ENCODE measurements at places on chromosomes 2 and 18.

DNA sequence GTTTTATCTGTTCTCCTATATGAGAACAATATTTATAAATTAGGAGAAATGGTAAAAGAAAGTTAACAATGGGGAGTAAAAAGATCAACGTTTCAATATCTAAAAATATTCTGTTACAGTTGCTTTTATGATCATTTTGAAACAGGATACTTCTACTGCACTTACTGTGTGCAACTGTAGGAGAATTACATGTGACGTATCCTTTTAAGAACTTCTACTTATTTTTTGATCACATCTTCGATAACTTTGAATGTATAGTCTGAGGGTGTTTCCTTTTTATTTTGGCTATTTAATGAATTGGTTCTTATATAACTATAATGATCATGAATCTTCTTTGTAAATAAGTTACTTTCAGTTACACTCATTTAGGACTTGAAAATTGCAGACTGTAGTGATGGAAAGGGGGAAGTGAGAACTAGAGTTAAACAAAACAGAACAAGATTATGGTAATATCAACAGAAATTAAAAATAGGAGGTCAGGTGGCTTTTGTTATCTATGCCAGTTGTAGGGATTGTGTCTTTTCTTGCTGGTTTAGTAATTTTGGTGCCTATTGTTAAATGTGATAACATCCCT, 109.9 kb downstream of the MSTN start:
- DNase-seq, result no peak

DNA sequence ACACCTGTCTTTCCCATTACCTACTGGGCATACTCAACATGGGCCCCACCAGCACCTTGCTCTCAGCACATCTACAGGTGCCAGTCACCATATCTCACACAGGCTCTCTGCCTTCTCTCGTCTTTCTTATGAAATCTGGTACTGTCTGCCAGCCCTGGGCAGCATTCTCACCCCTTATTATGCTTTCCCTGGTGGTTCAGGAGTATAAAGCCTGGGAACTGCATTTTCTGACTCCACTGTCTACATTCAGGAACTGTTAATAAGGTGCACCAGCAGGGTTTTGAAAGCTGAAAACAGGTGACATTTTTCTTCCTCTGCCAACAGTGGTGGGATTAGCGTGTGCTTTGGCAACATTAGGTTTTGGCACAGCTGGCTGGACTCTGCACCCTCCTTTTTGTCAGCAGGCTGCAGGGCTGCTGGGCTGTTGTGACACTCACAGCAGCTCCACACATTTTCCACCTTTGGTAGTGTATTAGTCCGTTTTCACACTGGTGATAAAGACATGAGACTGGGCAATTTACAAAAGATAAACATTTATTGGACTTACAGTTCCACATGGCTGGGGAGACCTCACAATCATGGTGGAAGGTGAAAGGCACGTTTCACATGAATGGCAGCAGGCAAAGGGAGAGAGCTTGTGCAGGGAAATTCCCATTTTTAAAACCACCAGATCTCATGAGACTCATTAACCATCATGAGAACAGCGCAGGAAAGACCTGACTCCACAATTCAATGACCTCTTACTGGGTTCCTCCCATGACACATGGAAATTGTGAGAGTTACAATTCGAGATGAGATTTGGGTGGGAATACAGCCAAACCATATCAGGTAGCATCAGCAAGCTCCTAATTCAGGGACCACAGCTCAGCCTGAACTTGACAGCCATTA, 343.1 kb upstream of the LYPD1 start:
- no peak for DNase-seq

GRCh38 chr2:86661333-86661732, 37.7 kb upstream of the RNF103 start:
- no peak for DNase-seq

GRCh38 chr18:80033181-80034067, 810 bp upstream of the RBFA start:
- DNase-seq, result no peak

DNA sequence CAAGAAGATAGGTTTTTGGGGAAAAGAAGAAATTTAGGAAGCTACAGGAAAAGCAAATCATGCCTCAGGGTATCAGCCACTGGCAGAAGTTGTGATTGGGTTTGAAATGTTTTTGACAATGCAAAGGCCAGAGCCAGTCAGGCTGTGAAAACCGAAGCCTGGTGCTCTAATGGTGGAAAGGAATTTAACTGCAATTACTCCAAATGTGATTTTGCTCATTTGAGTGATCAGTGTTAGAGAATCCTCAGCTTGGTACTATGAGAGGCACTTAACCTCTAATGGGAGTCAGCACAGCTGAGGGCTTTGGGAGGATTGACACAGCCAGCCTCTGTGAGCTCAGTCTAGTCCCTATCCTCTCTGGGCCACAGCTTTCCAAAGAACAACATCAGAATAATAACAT, 176.5 kb downstream of the LRRTM1 start:
- no peak for DNase-seq

- DNase-seq, result no peak
Measured at GRCh38 chr2:144132357-144132756, 387.6 kb downstream of the ZEB2 start.

DNA sequence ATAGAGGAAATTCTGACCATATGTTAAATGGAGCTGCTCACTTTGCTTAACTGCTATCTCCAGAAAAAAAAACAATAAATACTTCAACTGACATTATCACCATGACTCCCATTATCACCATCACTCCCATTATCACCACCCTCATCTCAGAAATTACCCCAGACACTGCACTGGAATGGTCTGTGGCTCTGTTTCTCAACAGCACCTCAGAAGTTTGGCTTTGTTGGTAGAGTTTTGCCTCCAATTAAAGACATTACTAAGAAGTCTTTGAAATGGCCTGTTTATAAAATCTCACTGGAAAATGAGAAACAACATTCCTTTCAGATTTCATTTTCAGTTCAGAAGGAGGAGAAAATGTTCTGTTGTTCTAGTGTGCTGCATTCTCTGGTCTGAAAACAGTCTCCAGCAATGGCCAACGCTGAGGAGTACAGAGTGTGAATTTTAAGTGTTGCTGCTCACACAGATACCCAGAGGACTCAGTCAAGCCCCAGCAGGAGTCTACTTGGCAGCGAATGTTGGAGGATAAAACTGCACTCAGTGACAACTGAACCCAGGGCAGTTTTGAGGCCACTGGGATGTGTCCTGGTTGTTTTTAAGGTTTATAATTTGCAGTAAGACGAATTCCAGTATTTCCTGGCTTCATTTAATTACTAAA, 364.5 kb upstream of the CDH2 start:
- DNase-seq, result no peak

GRCh38 chr2:203484266-203485112, 50.6 kb downstream of the RAPH1 start:
- DNase-seq, result no peak

GRCh38 chr18:8503248-8503647, 106.0 kb upstream of the RAB12 start:
- DNase-seq, result no peak

GRCh38 chr2:189783927-189784867, at the start of the genes ORMDL1 and PMS1:
Gene ORMDL1 (minus strand): TSS chr2:189784339. CDS start chr2:189782595, 1,744 bp downstream.
Gene PMS1 (plus strand): TSS chr2:189784450. CDS start chr2:189791810, 7,360 bp downstream.
- peak; percentile 96 for DNase-seq

- no peak for DNase-seq
Measured at GRCh38 chr18:60017371-60017770, 117.6 kb downstream of the PMAIP1 start.

DNA sequence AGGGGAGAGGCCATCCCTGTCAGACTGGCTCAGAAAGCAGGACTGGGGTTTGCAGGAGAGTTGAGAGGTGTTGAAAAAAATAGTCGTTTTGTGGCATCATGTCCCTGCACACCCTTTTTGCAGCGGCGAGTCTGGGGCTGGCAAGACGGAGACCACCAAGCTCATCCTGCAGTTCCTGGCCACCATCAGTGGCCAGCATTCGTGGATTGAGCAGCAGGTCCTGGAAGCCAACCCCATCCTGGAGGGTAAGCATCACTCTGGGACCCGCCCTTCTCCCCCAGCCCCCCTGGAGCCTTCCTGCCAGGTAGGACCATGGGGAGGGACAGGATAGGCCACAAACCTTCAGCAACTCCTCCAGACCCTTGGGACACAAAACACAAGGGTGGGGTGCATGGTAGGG, 34.2 kb downstream of the MYO7B start:
- no peak for DNase-seq

- DNase-seq, result no peak
Measured at GRCh38 chr2:55751966-55752365, 58.3 kb upstream of the PNPT1 start.

GRCh38 chr2:2178921-2179320, 152.2 kb downstream of the MYT1L start:
- DNase-seq, result no peak

GRCh38 chr2:205403244-205403825, 279.0 kb upstream of the NRP2 start:
- no peak for DNase-seq

- no peak for DNase-seq
Measured at GRCh38 chr18:45637546-45638327, 22.5 kb downstream of the SLC14A2 start.

DNA sequence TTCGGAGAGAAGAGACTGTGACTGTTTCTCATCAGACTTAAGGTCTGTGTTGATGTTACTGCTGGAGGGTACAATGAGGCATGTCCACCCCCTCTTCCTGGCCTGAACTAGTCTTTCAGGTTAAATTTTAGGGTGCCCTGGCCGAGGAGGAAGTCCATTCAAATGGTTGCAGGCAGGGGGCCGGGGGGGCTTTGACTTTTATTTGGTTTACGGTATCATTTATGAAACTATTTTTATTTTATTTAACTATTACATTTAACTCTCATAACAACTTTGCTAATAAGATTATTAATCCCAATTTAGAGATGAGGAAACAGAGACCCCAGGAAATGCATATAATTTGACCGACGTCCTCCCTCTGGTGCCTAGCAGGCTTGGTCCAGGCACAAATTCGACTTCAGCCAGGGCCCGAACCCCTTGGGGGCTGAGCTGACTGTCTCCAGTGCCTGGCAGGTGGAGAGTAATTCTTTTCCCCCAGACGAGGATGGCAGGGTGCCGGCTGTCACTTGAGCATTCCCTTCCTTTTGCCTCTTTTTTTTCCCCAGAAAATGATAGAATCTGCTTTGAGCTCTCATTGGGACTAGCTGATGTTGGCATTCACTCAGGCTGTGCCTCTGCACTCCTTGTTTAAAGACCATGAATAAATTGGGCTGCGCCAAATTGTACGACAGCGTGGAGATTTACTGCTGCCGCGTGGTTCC, 255.3 kb upstream of the SALL3 start:
- no peak for DNase-seq

DNA sequence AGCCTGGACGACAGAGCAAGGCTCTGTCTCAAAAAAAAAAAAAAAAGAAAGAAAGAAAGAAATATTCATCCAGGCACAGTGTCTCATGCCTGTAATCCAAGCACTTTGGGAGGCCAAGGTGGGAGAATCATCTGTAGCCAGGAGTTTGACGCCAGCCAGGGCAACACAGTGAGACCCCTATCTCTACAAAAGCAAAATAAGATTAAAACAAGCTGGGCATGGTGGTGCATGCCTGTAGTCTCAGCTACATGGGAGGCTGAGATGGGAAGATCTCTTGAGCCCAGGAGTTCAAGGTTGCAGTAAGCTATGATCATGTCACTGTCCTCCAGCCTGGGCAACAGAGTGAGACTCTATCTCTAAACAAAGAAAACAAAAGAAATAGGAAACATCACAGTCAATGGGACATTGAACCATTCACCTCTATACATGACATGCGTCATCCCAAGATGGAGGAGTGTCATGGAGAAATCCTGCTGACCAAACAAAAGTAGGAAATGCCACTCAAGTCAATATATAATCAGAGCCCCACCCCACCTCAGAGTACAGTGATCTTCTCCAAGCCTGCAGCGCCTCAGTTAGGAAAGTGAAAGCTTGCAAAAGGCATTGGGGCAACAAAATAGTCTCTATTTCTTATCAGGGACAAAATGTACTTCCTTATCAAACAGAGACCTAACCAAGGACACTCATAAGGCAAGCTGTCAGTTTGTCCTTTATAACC, 9.8 kb downstream of the FEV start:
- DNase-seq, result no peak

- no peak for DNase-seq
Measured at GRCh38 chr18:64333584-64333983, 184.7 kb upstream of the LINC00305 start.

GRCh38 chr18:22141211-22141610, 28.2 kb upstream of the GATA6 start:
- DNase-seq, result no peak

- no peak for DNase-seq
Measured at GRCh38 chr2:178220814-178221213, 26.5 kb downstream of the OSBPL6 start.

- no peak for DNase-seq
Measured at GRCh38 chr2:241978670-241979069, 109.1 kb downstream of the RTP5 start.

DNA sequence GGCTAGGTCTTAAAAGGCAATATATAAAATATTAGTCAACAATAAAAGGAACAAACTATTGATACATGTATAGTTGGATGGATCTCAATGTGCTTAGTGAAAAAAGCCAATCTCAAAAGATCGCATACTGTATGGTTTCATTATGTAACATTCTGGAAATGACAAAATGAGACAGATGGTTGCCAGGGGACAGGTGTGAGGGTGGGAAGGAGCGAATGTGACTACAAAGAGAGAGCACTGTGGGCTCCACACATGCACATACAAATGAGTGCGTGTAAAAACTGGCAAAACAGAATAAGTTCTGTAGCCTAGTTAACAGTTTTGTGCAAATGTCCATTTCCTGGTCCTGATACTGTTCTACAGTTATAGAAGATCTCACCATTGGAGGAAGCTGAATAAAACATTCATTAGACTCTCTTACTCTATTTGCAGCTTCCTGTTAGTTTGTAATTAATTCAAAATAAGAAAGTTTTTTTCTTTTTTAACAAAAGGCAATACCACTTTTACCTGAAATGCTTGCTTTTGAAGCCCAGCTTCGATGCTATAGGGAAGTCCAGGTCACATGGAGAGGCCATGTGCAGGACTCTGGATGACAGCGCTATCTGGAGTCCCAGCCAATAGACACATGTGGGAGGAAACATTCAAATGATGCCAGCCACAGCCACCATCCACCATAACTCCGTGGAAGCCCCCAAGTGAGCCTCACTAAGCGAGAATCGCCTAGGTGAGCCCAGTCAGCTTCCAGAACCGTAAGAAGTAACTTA, 21.0 kb upstream of the C2orf80 start:
- no peak for DNase-seq

DNA sequence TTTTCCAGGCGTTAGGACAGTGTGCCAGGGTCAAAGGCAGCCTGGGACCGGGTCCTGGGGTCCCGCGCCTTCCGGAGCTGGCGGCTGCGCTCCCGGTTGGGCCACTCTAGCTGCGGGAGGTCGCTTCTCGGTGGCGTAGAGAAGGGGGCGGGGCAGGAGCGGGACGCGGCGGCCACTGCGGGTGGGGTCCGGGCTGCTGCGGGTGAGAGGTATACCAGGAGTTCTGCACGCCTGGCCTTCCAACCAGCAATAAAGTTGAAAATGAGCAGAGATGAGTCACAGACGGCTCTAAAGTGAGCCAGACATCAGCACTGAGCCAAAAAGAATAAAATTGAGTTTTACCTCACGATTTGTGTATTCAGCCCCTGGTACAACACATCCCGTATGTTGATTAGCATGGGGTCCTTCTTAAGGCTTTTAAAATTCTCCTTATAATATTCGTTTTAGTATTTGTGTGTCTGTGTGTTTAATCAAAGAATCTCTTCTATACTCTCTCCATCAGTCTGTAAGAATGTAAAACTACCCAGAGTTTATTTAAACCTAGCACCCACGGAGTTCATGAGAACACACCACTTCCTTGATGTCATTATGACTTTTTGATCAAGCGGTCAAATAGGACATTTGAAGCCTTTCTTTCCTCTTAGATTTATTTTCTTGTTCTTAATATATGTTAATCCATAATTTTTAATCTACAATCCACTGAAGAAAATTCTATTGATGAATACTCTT, at the start of gene C1GALT1C1L:
Gene C1GALT1C1L, minus strand, starts transcription at position 108 of the 729 bp plus-strand sequence. Its CDS starts 107 bp downstream, at position 1.
- peak; percentile 53 for DNase-seq

GRCh38 chr2:201406077-201406662, 45.1 kb downstream of the TRAK2 start:
- peak; percentile 11 for DNase-seq

Measured in hepatic stellate cell (primary cell).